ENCODE measurements at places on chromosomes 1 and 21.
A peak's percentile ranks its signal among the peaks of the same experiment; 100 is the strongest.

DNA sequence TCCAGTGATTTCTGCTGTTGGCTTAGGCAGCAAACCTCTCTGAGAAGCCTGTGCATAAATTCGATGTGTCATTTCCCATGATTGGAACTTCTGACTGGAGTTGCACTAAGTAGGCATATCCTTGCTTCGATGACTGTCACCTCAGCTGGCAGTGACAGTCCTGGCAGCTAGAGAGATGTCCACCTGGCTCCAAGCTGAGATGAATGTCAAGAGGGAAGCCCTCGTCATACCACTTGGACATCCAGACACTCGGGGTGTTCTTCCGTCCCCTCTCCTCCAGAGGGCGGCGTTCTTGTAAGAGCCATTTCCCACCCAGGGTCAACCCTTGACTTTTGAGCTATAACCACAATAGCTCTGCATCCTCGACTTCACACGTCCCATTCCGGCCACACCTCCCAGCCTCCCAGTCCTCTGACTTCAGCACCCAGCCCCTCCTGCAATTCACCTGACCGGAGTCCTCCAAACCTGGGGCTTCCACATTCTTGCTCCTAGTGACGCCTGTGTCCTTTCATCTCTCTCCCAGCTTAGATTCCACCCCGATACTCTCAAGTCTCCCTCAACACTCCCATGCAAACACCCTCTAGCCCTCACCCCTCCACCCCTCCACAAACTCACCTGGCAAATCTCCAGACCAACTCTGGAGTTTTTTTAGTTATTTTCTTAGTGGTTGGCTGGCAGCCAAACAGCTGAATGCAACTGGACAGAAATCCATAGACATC lies 17.3 kb downstream of the CA6 start:
- no peak for DNase-seq

DNA sequence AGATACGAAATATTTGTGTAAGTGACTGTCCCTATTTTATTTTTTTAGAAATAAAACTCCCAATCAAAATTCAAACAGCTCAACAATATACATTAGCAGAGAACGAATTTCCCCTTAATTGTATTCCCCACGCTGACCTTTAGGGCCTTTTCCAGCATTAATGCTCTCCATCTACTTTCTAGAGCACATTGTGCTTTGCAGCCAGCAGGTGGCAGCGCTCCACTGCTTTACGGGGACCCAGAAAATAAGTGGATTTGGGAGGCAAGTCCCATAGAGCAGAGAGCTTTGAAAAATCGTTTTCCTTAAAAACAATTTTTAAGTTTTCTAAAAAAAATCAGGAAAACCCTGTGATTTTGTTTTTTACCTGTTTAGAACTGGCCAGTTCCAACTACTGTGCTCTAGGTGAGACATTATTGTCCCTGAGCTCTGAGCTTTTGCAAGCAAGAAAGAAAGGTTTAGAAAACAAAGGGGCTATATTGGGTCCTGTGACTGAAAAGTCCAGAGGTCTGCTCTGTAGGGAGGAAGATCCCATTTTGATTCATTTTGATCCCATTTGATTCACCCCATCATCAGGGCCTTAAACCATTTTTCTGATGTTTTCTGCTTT lies 144.4 kb upstream of the ZNF644 start:
- peak; percentile 59 for DNase-seq

DNA sequence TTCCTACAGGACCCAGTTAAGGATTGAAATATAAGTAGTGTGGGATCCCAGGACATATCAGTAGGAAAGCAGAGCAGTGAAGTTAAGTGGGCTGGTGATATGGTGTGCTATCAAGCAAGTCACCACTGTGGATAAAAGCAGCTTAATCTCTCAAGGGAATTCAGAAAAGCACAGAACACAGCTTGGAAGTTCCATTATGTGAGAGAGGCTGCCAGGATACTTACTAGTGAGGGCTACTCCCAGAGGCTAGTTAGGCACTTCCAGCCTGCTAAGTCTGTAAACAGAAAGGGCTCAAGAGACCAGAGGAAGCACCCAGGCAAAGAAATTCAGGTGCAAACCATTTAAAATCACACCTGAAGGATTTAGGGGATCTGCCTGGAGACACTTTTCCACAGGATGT lies 18.8 kb upstream of the GRIK1 start:
- no peak for DNase-seq

DNA sequence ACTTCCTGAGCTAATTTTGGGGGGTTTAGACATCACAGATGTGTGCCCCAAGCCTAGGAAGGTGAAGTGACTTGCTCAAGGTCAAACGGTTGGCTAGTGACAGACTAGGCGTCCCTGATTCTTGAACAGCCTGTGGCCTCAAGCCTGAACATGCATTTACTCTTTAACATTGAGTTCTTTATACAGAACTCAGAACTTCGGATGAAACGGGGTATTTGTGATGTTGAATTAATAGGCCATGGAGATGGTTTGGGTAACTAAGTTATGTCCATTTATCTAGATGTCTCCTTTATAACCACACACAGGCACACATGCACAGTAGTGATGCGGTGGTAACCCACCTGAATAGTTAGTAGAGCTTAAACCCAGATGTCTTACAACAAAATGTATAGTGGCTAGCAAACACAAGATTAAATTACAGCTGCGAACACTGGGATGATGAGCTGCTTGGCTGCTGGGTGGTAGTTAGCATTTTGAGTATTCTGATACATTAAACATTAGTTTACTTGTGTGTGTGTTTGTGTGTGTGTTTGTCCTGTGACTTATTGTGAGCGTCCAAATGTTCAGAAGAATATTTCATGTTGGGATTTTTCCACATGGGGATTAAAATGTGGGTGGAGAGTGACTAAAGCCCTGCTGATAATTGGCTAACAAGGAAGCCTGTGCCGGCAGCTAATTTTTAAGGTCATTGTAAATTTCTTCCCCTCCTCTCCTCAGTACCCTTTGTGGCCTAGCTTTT lies 2.3 kb downstream of the ATP1A1 start:
- no peak for DNase-seq
